ENCODE measurements at places on chromosomes 11 and 22.

DNA sequence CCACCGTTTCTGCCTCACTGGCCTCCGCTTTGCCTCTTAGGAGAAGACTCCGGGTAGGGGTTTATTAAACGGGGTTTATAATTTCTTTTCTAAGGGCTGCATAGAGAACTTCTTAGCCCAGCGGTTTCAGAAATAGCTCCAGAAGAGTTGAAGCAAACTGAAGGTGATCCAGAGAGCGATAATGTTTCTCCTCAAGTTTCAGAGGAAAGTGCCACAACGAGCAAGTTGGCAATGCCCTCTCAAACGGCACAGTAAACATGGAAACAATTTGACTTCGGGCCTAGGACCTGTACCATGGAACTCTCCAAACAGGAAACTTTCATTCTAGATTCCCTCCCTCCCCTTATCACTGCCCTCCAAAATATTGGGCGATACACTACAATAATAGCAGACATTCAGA, 1.0 kb downstream of the ADSL start:
- DNase-seq = no peak

DNA sequence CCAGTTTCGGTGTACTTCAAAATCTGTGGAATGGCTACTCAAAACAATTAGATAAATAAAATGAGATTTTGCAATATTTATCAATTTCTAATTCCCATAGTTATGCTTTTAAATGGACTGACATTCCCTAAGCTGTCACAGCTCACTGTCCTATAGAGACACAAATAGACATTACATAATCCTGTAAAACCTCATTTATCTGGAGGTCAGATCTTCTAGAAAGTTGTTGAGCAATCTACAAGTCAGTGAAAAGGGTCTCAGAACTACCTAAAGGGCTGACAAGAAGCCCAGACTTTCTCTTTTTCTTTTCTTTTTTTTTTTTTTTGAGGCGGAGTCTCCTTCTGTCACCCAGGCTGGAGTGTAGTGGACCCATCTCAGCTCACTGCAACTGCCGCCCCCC, 12.0 kb downstream of the ALG8 start:
- no peak for DNase-seq

GRCh38 chr11:76805206-76805913, 22.2 kb downstream of the TSKU start:
- no peak for DNase-seq

DNA sequence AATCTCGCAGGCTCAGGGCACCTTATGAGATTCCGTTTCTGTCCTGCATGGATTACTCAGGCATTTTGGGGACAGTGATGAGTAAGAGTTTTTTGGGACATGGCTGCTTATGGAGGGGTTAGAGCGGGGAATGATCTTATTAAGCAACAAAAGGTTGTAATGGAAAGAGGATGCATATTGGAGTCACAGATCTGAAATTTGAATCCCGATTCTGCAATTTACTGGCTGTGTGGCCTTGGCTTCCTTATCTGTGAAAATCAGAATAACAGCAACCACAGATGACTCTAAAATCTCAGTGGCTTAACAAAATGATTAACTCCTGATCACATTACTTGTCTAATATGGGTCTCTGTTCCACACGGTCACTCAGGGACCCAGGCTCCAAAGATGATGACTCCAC, 5.8 kb downstream of the TSPAN18 start:
- no peak for DNase-seq

DNA sequence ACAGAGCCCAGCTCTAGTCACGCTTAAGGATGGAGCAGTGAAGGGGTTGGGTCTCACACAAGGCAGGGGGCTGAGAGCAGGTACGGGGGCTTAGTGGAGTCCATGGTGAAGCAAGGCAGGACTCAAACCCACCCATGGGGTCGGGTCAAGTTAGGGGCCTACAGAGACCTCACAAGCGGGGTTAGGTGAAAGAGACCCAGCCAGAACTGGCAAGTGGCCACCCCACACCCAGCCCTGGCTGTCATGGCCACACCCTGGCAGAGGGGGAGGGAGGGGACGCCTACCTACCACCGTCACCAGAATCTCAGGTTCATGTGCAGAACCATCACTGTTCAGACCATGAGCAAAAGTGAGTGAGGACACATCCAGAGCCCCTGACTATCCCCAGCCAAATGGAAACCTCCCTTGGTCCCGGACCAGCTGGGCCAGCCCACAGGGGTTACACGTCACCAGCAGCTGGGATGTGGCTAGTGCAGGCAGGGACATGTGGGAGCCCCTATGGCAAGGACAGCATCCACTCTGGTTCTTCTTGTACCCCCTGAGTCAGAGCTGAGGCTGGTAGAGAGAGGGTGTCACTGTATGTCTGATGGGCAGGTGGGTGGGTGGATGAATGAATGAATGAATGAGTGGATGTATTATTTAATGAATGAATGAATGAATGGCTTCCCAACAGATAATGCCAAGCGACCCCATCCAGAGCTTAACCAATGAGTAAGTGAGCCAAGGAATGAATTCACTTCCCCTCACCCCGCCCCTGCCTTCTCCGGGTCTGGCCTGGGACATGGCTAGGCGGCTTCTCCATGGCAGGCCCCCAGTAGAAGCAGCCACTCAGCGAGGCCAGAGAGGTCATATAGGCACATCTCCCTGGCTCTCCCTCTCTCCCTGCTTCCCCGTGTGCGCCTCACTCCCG, 681.6 kb downstream of the TBC1D22A start:
- DNase-seq = no peak

- DNase-seq = no peak
Measured at GRCh38 chr11:34012734-34013133, 38.8 kb upstream of the CAPRIN1 start.

DNA sequence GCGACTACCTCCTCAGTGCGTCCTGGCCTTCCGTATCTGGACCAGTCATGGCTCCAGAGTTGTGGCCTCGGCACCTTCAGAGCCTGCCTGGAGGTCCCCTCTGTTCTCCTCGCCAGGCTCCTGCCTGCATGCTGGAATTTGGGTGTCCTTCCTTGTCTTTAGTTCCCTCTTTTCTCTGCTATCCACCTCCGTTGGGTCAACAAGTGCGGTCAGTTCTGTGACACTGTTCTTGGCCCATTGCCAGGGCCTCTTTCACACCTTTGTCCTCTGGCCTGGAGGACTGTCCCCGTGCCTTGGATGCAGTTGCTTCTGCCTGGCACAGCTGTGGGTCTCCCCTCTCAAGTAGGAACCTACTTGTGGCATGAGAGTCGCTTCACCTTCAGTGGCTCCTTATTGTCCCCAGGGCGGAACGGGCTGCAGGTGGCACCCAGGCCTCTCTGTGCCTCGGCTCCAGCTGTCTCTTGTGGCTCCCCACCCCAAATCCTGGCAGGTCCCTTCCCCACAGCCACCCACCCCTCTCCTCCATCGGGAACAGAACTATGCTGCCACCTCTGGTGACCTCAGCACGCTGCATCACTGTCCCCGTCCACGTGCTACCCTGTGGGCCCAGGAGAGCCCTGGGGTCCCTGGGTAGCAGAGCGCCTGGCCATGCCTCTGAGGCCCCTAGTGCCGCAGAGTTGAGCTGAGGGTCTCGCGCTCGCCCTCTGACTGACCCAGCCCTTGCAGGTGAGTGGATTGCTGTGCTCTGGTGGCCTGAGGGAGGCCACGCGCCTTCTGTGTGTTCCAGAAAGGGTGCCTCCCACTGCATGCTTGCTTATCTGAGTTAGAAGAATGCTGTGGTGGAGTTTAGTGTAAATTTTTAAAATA, 4.7 kb downstream of the DGCR8 start:
- peak; percentile 29 for DNase-seq

- no peak for DNase-seq
Measured at GRCh38 chr22:34475886-34476285, 555.6 kb upstream of the LARGE1 start.

- no peak for DNase-seq
Measured at GRCh38 chr11:75270896-75271418, 30.4 kb downstream of the TPBGL start.

GRCh38 chr22:24121938-24122337, 59.3 kb upstream of the SUSD2 start:
- DNase-seq = no peak

GRCh38 chr11:130429120-130429681, 792 bp upstream of the ADAMTS8 start:
- no peak for DNase-seq
